Activated CD4-positive, alpha-beta memory T cell treated with anti-CD3 and anti-CD28 coated beads for 36 hours (primary cell): ENCODE measurements at places on chromosomes 6 and 20.

- no peak for DNase-seq
These were observed 16.8 kb downstream of the DAAM2 start for GRCh38 chr6:39808964-39809363.

DNA sequence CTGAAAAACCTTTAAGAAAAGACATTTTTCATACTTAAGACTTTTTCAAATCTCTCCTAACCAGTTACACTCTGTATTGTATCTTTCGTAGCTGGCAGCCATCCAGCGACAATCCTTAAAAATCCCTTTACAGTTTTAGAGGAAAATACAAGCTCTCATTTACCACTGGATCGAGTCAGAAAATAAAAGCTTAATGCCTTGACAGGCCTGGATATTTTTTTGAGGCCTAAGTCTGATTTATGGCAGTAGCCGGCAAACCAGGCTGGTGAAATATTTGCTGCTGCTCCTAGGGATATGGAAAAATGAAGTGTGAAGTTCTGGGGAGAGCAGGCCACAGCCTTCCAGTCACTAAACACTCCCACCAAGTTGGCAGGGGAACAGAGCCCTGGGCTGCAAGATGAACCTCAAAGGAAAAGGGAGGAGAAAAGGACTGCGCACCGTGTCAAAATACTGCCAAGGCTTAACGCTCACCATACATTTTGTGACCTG is 213.0 kb upstream of the SUPT3H start:
- DNase-seq = no peak

GRCh38 chr6:118295336-118295735 is 252.8 kb upstream of the PLN start:
- no peak for DNase-seq

DNA sequence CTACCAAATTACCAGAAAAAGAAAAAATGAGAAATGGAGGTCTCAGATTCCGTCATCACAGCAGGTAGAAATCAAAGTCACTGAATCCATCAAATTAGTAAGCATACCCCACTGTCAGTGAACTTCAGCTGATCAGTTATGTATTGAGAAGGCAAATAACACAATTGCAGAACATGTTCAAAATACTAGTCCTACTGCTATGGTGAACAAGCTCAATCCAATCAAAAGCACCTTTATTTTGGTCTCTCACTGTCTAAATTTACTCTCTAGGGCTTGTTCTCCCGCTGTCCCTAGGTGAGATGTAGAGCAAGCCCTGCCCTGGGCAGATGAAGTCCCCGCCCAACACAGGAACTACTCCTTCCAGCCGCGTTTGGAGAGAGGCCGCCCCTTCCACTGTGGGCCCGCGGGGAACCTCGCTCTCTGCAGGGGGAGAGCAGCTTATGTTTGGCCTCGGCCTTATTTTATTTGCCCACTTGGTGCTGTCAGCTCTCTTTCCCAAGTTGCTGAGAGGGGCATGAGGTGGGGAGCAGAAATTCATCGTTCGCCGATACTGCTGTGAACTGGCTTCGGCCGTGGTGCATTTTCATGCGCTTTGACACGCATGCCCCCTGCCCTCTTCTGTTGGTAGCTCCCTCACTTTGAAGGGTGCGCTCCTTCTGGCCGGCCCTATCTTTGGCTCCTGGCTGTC is 14.3 kb upstream of the MAP1LC3A start:
- peak; percentile 39 for DNase-seq

GRCh38 chr20:57849121-57849520 is 139.3 kb upstream of the PMEPA1 start:
- no peak for DNase-seq

- DNase-seq = no peak
These were observed 154.1 kb upstream of the MMS22L start for GRCh38 chr6:97437087-97437486.

DNA sequence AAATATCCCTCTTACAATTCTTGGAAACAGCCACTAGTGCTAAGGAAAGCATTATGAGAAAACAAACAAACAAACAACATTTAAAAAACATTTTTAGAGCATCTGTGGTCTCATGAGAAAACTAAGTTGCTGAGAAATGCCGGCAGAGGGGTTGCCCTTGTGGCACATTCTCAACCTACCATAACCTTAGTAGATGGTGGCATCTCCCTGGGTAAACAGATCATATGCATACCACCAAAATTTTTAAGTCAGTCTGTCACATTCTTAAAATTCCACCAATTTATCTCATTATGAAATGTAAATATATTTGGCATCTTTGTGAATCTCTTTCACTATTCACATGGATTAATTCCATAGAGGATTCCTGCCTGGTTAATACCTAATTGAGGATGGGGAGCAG is 575.7 kb upstream of the MARCKS start:
- DNase-seq = no peak

DNA sequence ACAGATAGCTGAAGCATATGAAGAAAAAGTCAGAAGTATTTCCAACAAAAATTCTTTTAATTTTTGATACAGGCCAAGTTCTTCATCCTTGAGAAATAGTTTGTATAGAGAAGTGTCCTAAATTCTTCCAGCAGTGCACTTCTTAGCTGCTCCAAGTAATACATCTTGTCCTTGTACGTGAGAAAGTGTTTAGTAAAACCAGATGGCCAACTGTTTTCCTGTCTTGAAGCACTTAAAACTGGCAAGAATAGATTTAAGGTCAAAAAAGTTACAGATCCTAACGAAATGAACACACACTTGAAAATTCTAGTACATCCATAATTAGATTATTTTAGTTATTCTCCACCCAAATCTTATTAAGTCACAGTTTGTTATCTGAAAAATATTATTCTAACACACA is 52.2 kb upstream of the HSF2 start:
- no peak for DNase-seq
